ENCODE measurements at places on chromosomes 11 and 22. TPM values are rescaled to one million over a fixed set of nuclear protein-coding genes. Genes with fewer than 3 reads are reported as not detected.

DNA sequence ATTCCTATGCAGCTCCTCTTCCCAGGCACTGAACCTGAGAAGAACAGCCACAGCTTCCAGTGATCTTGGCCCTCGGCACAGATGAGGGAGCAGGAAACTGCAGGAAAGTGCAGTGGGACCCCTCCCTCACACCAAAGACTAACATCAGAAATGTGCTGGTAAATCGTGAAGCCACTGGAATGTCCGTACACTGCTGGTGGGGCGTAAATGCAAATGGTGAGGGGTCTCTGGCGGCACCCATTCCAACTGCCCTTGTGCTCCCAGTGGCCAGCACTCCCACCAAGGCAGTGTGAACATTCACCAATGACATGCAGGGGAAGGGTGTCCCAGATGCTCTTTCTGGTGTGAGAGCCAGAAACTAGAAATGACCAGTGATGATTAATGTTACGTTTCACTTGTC lies 574.0 kb downstream of the BRD1 start:
- H3K36me3 ChIP-seq, result no peaks in the 10 kb centered on the region
- H3K27me3 ChIP-seq, result no peaks in the 10 kb centered on the region
- DNase-seq, result no peak

LRRC74B gene
- not detected for total RNA-seq

NAV2 gene
- total RNA-seq, result 34.7 TPM

DNA sequence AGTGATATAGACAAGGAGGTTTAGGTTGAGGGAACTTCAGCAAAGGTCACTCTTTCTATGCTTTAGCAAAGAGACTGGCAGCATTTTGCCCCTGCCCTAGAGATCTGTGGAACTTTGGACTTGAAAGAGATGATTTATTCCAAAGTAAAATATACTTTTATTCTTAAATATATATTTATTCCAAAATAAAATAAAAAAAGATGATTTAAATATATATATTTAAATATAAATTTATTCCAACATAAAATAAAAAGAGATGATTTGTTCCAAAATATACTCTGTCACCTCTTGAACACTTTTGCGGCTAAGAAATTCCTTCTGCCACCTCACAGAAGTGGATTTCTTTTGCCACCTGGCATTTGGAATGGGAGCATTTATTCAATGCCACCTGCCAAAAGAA lies 521.3 kb upstream of the CHORDC1 start:
- DNase-seq, result no peak
- H3K27ac ChIP-seq, result no peak overlapping the region
- H3K36me3 ChIP-seq, result no peaks in the 10 kb centered on the region

OR10G7 gene
- total RNA-seq, result not detected

- no peaks in the 10 kb centered on the region for H3K27me3 ChIP-seq
- H3K36me3 ChIP-seq, result no peaks in the 10 kb centered on the region
- H3K4me3 ChIP-seq, result no peak overlapping the region
These were observed 357.7 kb downstream of the BUD13 start for GRCh38 chr11:116415095-116415494.

GRCh38 chr11:107752508-107752907 lies 40.7 kb upstream of the SLN start:
- no peak for DNase-seq
- H3K4me3 ChIP-seq, result no peak overlapping the region
- H3K27me3 ChIP-seq, result no peaks in the 10 kb centered on the region
- H3K36me3 ChIP-seq, result no peaks in the 10 kb centered on the region
- no peak overlapping the region for H3K27ac ChIP-seq

CATSPER1 gene
- total RNA-seq, result not detected

GRCh38 chr11:26276798-26277424 lies 55.0 kb upstream of the ANO3 start:
- DNase-seq, result peak; percentile 64
- H3K4me1 ChIP-seq, result no peaks in the 10 kb centered on the region
- no peaks in the 10 kb centered on the region for H3K27me3 ChIP-seq

DNA sequence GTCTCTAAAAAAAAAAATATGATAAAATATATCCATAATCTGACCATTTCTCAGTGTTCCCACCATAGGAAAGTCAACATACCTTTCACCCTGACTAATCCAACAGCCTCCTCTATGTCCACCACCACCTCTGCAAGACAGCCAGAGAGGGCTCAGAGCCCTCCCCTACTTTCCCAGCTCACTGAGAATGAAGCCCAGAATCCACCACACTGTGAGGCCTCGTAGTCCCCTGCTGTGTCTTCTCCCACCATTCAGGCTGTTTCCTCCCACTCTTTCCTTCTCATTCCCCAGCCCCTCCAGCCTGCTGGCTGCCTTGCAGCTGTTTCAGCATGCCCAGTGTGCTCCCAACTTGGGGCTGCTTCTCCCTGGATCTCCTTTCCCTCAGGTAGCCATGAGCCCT lies 27.0 kb downstream of the SGSM3 start:
- no peaks in the 10 kb centered on the region for H3K27me3 ChIP-seq
- H3K4me1 ChIP-seq, result peaks cover 9% of the 10 kb centered on the region
- H3K4me3 ChIP-seq, result no peak overlapping the region
- no peak for DNase-seq
- H3K36me3 ChIP-seq, result peaks cover 22% of the 10 kb centered on the region

AIFM3 gene
- 1.7 TPM for total RNA-seq

MS4A13 gene
- not detected for total RNA-seq

GRCh38 chr11:60345489-60345888 lies 18.4 kb downstream of the MS4A6E start:
- peak; percentile 15 for DNase-seq
- no peak overlapping the region for H3K4me3 ChIP-seq
- H3K36me3 ChIP-seq, result no peaks in the 10 kb centered on the region
- no peak overlapping the region for H3K27ac ChIP-seq

LARGE1 gene
- 24.9 TPM for total RNA-seq

DNA sequence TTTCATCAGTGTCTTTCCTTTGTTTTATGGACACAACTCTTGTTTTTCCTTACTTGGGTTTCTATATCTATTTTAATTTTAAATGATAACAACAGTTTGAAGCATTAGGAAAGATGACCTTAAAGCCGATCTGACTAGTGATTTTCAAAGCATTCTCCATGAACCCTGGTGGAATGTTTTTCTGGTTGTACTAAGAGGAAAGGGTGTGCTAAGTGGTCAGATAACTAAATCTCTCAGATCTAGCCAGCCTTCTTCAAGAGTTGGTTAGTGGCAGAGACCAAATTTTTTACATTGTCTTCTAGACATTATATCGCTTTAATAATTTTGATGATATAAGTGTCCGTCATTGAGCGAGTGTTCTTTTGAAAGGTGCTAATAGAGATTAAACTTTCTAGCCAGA lies 134.4 kb downstream of the METTL15 start:
- H3K27ac ChIP-seq, result no peak overlapping the region
- DNase-seq, result no peak
- H3K27me3 ChIP-seq, result no peaks in the 10 kb centered on the region
- H3K36me3 ChIP-seq, result no peaks in the 10 kb centered on the region
- H3K4me1 ChIP-seq, result no peaks in the 10 kb centered on the region

IL17REL gene
- total RNA-seq, result not detected

GRCh38 chr11:5624489-5625279 lies at the start of gene TRIM34:
Gene TRIM34 (plus strand): TSS chr11:5625001. CDS start chr11:5632332, 7,331 bp downstream.
- peaks cover 25% of the 10 kb centered on the region for H3K4me1 ChIP-seq
- H3K27me3 ChIP-seq, result no peaks in the 10 kb centered on the region
- peak within 1 kb of the TSS; percentile 85 for H3K27ac ChIP-seq
- H3K4me3 ChIP-seq, result peak within 1 kb of the TSS; percentile 64
- H3K36me3 ChIP-seq, result peaks cover 5% of the 10 kb centered on the region

- no peak overlapping the region for H3K27ac ChIP-seq
- H3K4me3 ChIP-seq, result no peak overlapping the region
- no peak for DNase-seq
- no peaks in the 10 kb centered on the region for H3K36me3 ChIP-seq
These were observed 57.9 kb upstream of the MMP13 start for GRCh38 chr11:103013421-103013820.

- H3K27ac ChIP-seq, result no peak overlapping the region
- no peak for DNase-seq
- no peaks in the 10 kb centered on the region for H3K36me3 ChIP-seq
- no peak overlapping the region for H3K4me3 ChIP-seq
These were observed 29.2 kb downstream of the IL10RA start for GRCh38 chr11:118015385-118015841.

GRCh38 chr11:57410287-57410686 lies 16.6 kb downstream of the SLC43A3 start:
- DNase-seq, result no peak
- no peaks in the 10 kb centered on the region for H3K27me3 ChIP-seq
- H3K27ac ChIP-seq, result no peak overlapping the region
- no peak overlapping the region for H3K4me3 ChIP-seq
- peaks cover 97% of the 10 kb centered on the region for H3K36me3 ChIP-seq
- H3K4me1 ChIP-seq, result no peaks in the 10 kb centered on the region

DNA sequence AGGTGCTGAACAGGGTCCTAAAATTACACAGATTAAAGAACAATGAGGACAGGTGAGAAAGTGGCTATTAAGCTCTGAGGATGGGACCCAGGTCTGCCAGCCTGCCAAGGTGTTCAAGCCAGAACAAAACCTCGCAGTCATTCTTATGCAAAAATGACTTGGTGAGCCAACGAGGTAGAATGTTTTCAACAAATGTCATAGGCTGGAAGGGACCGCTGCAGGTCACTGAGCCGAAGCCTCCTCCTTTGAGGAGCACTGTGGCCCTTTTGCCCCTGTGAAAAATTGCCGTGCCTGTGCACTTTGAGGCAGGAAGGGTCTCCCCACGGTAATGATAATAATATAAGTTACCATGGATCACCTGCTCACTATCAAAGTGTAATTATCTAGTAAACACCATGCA lies 216.2 kb downstream of the DSCAML1 start:
- no peaks in the 10 kb centered on the region for H3K36me3 ChIP-seq
- H3K27ac ChIP-seq, result no peak overlapping the region
- no peaks in the 10 kb centered on the region for H3K4me1 ChIP-seq
- H3K27me3 ChIP-seq, result no peaks in the 10 kb centered on the region
- no peak for DNase-seq
- H3K4me3 ChIP-seq, result no peak overlapping the region

DNA sequence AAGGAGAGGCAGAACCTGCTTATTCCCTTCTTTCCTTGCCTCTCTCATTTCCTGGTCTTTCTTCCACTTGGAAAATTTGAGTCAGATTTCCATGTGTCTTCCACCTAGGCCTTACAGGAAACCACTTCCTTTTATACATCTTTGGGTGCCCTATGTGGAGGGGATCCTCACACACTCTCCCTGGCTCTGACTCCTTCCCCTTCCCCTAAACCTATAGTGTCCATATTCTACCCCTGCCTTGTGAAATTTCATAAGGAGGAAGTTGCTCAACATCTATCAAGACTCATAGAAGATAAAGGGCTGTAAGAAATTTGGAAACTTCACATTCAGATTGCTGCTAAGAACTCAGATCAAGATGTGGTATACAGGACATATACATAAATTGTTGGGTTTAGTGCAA lies 20.4 kb downstream of the TUG1 start:
- no peaks in the 10 kb centered on the region for H3K36me3 ChIP-seq
- H3K4me1 ChIP-seq, result no peaks in the 10 kb centered on the region
- no peaks in the 10 kb centered on the region for H3K27me3 ChIP-seq
- H3K27ac ChIP-seq, result no peak overlapping the region
- no peak for DNase-seq

DNA sequence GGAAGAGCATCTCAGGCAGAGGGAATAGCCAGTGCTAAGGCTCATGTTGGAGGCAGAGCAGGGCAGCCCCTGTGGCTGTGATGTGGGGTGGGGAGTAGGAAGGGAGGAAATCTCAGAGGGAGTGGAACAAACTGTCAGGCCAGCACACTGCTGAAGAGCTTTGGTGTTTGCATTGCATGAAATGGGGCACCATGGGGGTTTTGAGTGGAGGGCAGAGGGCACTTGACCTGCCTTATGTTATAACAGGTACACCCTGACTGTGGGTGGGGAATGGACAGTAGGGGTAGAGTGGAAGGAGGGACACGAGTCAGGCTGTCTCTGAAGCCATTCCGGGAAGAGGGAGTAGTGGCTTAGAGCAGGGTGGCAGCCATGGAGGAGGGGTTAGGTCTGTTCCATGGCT lies 24.0 kb downstream of the PRDM11 start:
- H3K4me1 ChIP-seq, result no peaks in the 10 kb centered on the region
- no peaks in the 10 kb centered on the region for H3K36me3 ChIP-seq
- DNase-seq, result no peak
- H3K27ac ChIP-seq, result no peak overlapping the region

- no peak overlapping the region for H3K4me3 ChIP-seq
- no peaks in the 10 kb centered on the region for H3K27me3 ChIP-seq
- no peaks in the 10 kb centered on the region for H3K36me3 ChIP-seq
- DNase-seq, result no peak
These were observed 86.0 kb upstream of the GRIK4 start for GRCh38 chr11:120425527-120425926.

MYO7A gene
- total RNA-seq, result 45.0 TPM

MYO18B gene
- total RNA-seq, result under 0.01 TPM

NRGN gene
- total RNA-seq, result not detected

DNA sequence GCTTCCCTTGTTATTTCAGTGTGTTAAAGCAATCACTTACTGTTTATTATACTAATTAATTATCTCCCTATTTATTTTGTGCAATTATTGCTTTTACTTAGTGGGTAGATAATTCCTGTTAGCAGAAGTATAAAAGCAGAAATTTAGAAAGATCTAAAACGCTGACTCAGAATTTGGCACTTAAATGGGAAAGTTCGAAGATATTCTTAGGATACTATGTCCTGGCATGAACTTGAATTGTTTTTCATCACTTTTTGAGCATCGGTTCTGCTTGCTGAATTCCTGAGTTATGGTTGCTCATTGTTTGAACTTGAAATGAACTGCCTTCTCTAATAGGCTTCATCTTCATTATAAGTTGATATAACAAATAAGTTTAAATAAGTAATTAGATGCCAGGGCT lies 325.4 kb downstream of the JRKL start:
- H3K4me3 ChIP-seq, result no peak overlapping the region
- no peak for DNase-seq
- H3K4me1 ChIP-seq, result no peaks in the 10 kb centered on the region
- no peaks in the 10 kb centered on the region for H3K36me3 ChIP-seq
- no peak overlapping the region for H3K27ac ChIP-seq

SMC1B gene
- not detected for total RNA-seq

PKNOX2 gene
- 6.3 TPM for total RNA-seq
